ENCODE measurements at places on chromosomes 2 and 18.

DNA sequence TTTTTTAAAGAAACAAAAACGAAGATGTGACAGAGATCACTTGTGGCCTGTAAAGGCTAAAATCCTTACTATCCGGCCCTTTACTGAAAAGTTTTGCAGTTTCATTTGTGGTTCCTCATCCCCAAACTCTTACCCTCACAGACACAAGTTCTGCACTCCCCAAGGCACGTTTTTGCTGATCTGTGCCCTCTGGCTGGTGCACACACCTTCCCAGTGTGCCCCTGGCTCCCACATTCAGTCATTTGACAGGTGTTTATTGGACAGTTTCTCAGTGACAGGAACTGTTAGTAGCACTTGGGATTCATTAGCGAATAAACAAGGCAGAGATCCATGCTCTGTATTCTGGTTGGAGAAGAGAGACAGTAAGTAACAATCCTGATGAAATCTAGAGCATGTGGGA, 22.8 kb downstream of the ZAP70 start:
- H3K4me1 ChIP-seq = no peaks in the 10 kb centered on the region
- no peaks in the 10 kb centered on the region for H3K36me3 ChIP-seq
- DNase-seq = no peak
- no peak overlapping the region for H3K4me3 ChIP-seq
- no peaks in the 10 kb centered on the region for H3K27me3 ChIP-seq
- no peak overlapping the region for H3K27ac ChIP-seq

DNA sequence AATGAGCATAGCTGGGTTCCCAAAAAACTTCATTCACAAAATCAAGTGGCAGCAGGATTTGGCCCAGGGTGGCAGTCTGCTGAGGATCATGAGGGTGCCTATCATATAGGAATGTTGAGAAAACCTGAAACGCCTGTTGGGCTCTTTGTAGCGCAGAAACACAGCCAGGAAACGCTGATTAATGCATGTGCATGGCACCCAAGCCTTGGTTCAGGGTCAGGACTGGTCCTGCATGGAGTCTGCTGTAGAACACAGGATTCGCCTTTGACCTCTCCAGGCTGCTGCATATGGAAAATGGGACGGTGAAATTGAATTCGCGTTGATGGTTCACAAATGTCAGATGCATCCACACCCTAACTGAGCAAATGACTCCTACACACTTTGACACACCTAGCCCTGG, 227.9 kb upstream of the COPS8 start:
- no peaks in the 10 kb centered on the region for H3K4me1 ChIP-seq
- peak; percentile 13 for DNase-seq
- H3K27me3 ChIP-seq = no peaks in the 10 kb centered on the region
- H3K4me3 ChIP-seq = no peak overlapping the region
- H3K27ac ChIP-seq = no peak overlapping the region

GRCh38 chr18:48219810-48220499, 189.2 kb downstream of the ZBTB7C start:
- no peak overlapping the region for H3K27ac ChIP-seq
- DNase-seq = no peak
- H3K4me3 ChIP-seq = no peak overlapping the region

DNA sequence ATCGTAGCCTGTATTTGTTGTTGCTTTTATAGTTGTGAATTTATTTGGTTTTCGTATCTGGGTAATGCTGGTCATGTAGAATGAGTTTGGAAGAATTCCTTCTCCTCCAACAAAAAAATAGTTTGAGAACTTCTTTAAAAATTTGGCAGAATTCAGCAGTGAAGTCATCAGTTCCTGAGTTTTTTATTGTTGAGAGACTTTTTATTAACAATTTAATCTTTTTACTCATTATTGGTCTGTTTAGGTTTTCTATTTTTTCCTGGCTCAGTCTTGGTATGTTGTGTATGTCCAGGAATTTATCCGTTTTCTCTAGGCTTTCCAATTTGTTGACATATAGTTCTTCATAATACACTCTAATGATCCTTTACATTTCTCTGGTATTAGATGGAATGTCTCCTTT, 1613.3 kb upstream of the PIK3C3 start:
- no peak overlapping the region for H3K27ac ChIP-seq
- DNase-seq = no peak
- no peak overlapping the region for H3K4me3 ChIP-seq
- H3K36me3 ChIP-seq = no peaks in the 10 kb centered on the region
- no peaks in the 10 kb centered on the region for H3K4me1 ChIP-seq

GRCh38 chr2:85736456-85737355, 17.1 kb upstream of the ATOH8 start:
- no peaks in the 10 kb centered on the region for H3K36me3 ChIP-seq
- no peak overlapping the region for H3K4me3 ChIP-seq
- H3K27me3 ChIP-seq = no peaks in the 10 kb centered on the region
- no peak for DNase-seq
- H3K27ac ChIP-seq = peak overlapping the region; percentile 89
- peaks cover 21% of the 10 kb centered on the region for H3K4me1 ChIP-seq

DNA sequence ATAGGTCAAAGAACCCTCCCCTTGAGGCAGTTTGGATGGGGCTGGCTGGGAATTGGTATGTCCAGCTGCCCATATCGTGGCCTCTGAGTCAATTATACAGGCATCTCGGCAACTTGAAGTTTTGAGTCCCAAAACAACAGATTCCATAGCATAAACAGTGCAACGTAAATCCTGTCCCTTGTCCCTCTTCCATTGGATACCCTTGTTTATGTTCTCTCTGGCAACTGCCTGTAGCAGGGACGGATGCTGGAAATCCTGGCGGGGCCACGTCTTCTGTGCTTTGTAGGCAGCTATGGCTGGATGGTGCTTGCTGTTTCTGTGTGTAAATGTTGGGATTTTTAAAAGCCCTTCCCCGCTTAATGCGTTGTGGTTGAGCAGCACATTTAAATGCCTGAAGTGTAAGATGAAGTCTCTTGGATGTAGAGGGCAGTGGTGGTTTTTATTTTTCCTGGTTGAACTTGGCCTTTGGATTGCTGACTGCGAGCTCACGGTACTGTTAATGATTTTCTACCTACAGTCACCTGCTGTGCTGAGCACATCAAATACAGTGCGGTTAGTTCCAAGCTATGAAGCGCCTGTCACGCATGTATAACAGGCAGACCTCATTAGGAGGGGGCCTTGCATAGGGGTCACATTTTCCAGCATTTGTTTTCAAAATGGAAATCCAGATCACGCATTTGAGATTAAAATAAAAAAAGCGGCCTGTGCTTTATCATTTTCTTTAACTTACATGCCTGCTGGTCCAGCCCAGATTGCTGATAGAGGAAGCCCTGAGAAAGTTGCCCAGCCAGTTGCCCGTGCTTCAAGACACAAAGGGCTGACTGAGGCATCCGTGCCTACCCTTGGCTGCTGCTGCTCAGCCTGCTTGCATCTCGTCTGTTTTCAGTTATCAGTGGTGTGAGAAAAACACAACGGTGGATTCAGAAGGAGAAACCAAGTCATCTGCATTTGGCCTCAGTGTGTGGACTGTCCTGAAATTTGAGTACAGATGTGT, 84.7 kb downstream of the NEDD4L start:
- H3K4me3 ChIP-seq = no peak overlapping the region
- H3K36me3 ChIP-seq = no peaks in the 10 kb centered on the region
- no peaks in the 10 kb centered on the region for H3K27me3 ChIP-seq
- H3K27ac ChIP-seq = no peak overlapping the region
- DNase-seq = no peak

- H3K4me3 ChIP-seq = no peak overlapping the region
- H3K27me3 ChIP-seq = no peaks in the 10 kb centered on the region
- H3K36me3 ChIP-seq = no peaks in the 10 kb centered on the region
- H3K27ac ChIP-seq = no peak overlapping the region
These were observed 745.0 kb upstream of the ACVR2A start for GRCh38 chr2:147099845-147100244.

- H3K27me3 ChIP-seq = no peaks in the 10 kb centered on the region
- H3K27ac ChIP-seq = no peak overlapping the region
- DNase-seq = no peak
- H3K4me3 ChIP-seq = no peak overlapping the region
- H3K36me3 ChIP-seq = no peaks in the 10 kb centered on the region
These were observed 34.1 kb upstream of the ANKRD62 start for GRCh38 chr18:12059334-12060181.

- peak overlapping the region; percentile 26 for H3K27ac ChIP-seq
- H3K4me1 ChIP-seq = no peaks in the 10 kb centered on the region
- no peak for DNase-seq
- no peaks in the 10 kb centered on the region for H3K27me3 ChIP-seq
- no peaks in the 10 kb centered on the region for H3K36me3 ChIP-seq
These were observed 331.3 kb upstream of the PKDCC start for GRCh38 chr2:41716497-41716896.

DNA sequence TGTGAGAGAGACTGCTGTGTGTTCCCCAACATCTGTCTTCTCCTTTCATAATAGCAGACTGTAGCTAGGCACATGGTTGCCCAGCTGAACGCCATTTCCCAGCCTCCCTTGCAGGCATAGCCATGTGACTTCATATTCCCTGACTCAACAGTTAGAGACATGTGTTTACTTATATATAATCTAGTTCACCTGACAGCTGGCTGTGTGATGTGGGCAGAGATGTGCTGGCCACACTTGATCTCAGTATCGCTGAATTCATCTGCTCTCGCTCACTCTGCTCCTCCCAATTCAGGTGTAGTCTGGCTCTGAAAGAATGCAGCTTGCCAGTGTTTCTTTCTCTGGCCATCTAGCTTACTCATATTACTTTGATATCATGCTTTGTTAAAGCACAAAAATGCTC, 52.3 kb upstream of the SEC11C start:
- H3K4me3 ChIP-seq = no peak overlapping the region
- H3K36me3 ChIP-seq = no peaks in the 10 kb centered on the region
- H3K27ac ChIP-seq = no peak overlapping the region
- DNase-seq = no peak
- no peaks in the 10 kb centered on the region for H3K27me3 ChIP-seq
- H3K4me1 ChIP-seq = no peaks in the 10 kb centered on the region

- H3K36me3 ChIP-seq = peaks cover 10% of the 10 kb centered on the region
- H3K27me3 ChIP-seq = no peaks in the 10 kb centered on the region
- H3K4me1 ChIP-seq = peaks cover 3% of the 10 kb centered on the region
- no peak overlapping the region for H3K4me3 ChIP-seq
- no peak for DNase-seq
These were observed 218.5 kb downstream of the LDLRAD4 start for GRCh38 chr18:13437034-13437433.

- no peaks in the 10 kb centered on the region for H3K4me1 ChIP-seq
- no peak overlapping the region for H3K4me3 ChIP-seq
- H3K36me3 ChIP-seq = no peaks in the 10 kb centered on the region
- H3K27ac ChIP-seq = no peak overlapping the region
- DNase-seq = no peak
These were observed 36.8 kb downstream of the MYT1L start for GRCh38 chr2:2294183-2294690.

DNA sequence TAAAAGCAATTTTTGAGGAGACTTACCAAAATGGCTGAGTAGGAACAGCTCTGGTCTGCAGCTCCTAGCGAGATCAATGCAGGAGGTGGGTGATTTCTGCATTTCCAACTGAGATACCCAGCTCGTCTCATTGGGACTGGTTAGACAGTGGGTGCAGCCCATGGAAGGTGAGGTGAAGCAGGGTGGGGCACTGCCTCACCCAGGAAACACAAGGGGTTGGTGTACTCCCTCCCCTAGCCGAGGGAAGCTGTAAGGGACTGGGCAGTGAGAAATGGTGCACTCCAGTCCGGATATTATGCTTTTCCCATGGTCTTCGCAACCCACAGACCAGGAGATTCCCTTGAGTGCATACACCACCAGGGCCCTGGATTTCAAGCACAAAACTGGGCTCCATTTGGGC, 419.0 kb downstream of the NUP35 start:
- no peaks in the 10 kb centered on the region for H3K27me3 ChIP-seq
- H3K4me1 ChIP-seq = no peaks in the 10 kb centered on the region
- no peaks in the 10 kb centered on the region for H3K36me3 ChIP-seq
- DNase-seq = no peak
- H3K4me3 ChIP-seq = no peak overlapping the region

DNA sequence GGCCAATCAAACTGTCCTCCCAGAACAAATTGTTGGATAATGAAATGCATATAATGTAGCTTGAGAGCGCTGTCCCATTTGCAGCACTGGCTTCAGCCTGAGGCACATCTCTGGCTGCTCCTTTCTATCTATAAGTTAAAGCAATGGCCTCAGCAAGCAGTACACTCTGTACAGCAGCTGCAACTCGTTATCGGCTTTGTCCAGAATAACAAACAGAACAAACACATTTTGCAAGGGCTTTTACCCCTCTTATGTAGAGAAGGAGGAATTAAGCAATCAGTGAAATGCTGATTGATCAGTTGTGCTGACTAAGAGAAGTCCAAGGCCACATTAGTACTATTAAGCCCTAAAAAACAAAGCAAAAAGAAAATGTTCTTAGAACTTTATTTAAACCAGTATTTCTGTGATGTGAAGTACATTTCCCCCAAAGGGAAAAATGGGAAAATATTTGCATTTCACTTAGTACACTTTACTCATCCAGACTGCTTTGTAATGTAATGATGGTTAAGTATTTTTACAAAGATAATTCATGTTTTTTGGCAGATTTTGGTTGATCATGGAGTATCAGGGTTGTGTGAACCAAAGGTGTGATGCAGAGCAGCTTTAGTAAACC, 15.0 kb upstream of the CPS1 start:
- H3K27me3 ChIP-seq = no peaks in the 10 kb centered on the region
- no peaks in the 10 kb centered on the region for H3K36me3 ChIP-seq
- DNase-seq = no peak

- no peak overlapping the region for H3K4me3 ChIP-seq
- no peaks in the 10 kb centered on the region for H3K36me3 ChIP-seq
- no peaks in the 10 kb centered on the region for H3K27me3 ChIP-seq
These were observed 63.9 kb downstream of the SPRED2 start for GRCh38 chr2:65368468-65368867.

GRCh38 chr2:176455816-176456291, 186.6 kb downstream of the MTX2 start:
- H3K27ac ChIP-seq = no peak overlapping the region
- no peaks in the 10 kb centered on the region for H3K36me3 ChIP-seq
- peak; percentile 64 for DNase-seq

DNA sequence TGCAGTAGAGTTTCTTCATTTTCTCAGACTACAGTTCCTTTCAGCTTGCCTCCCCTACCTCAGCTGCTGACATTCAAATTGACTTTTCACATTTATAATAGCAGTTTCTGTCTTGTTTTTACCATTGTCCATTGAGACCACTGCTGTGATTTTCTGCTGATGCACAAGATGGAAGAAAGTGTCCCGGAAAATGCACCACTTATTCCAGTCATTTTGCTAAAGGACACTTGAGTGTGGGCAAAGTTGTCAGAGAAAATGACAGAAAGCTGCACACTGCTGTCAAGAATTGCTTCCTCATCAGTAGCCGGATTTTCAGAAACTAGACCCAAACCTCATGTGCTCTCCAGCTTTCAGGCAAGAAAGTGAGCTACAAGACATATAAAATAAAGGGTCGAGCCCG, 546.2 kb upstream of the SETBP1 start:
- H3K27ac ChIP-seq = no peak overlapping the region
- no peaks in the 10 kb centered on the region for H3K36me3 ChIP-seq
- no peaks in the 10 kb centered on the region for H3K4me1 ChIP-seq
- H3K27me3 ChIP-seq = no peaks in the 10 kb centered on the region
- DNase-seq = no peak
- H3K4me3 ChIP-seq = no peak overlapping the region

Data from ascending aorta (tissue), 2 donors.